ENCODE measurements at places on chromosomes 12 and 14.

DNA sequence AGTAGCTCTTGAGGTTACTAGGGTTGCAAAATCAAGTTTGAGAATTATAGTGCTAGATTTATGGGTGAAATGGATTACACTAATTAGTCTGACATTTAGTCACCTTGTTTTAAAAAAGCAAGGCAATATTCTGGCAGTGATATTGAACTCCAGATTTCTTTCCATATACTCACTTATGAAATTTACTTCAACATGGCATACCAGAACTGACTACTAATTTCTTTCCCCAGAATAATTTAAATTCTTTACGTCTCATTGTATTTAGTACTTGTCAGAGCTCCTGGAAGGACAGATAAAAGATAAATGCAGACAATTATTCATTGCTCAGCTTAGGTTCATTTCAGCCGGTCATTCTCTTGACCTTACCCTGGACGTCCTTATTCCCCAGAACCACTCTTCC, 24.3 kb downstream of the EMP1 start:
- DNase-seq = no peak

DNA sequence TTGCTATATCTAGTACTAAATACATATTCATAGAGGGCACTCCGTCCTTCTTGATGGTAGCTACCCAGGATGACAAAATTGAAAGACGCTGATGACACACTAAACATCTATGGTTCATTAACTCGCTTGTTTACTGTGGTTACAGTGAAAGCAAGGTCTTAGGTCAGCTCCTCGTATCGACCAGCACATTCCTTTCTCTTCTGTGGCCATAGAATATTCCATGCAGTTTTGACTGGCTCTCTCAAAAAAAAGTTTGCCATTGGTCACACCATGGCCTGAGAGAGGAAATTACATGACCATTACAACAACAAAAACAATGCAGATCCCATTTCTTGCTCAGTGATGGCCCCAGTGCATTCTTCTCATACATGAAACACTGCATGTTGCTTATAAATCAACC, 411.4 kb upstream of the SOX5 start:
- no peak for DNase-seq

DNA sequence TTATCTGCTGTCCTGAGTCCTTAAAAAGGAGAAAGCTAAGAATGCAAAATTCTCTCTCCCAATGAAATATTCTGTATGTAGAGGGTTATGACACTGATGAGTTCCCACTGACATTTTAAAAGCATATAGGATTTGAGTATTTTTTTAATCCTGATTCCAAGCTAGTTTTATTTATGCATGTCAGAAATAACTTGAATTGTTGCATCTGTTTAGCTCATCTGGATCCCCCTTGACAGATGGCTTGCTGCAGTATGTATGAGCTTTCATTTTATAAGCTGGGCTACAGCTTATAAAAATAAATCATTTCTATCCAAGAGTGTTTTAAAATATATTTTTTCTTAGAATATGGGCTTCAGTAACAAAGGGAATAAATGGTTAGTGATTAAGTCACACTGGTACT, 495.3 kb downstream of the NELL2 start:
- DNase-seq = no peak

GRCh38 chr12:52984136-52984535, 22.1 kb upstream of the EIF4B start:
- DNase-seq = no peak

DNA sequence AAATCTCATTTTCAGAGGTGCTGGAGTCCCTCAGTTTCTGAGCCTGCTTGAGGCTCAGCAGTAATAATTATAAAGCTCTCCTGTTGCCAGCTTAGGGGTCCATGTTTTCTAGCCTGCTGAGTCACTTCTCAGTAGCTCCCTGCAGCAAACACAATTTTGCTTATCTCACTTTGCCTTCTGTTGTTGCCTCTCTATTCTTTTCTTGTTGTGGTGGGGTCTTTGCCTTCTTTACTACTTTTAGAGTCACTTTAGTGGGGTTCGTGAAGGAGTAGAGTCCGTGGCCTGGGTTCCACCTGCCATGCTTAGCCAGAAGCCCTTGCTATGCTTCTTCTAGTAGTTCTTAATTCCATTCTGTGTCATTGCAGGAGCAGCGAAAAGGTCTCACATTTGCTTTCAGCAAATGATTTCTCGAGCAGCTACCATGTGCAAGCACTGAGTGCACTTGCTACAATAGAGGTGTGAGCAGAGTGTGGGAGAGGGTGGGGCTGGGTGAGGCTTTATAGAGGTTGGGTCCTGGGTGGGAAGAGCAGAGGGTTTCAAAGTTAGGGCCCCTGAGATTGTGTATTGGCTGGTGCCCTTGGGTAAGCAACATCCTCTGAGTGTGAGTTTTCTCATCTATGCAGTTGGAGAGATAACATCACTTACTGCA, 114.3 kb downstream of the ADCK1 start:
- no peak for DNase-seq

DNA sequence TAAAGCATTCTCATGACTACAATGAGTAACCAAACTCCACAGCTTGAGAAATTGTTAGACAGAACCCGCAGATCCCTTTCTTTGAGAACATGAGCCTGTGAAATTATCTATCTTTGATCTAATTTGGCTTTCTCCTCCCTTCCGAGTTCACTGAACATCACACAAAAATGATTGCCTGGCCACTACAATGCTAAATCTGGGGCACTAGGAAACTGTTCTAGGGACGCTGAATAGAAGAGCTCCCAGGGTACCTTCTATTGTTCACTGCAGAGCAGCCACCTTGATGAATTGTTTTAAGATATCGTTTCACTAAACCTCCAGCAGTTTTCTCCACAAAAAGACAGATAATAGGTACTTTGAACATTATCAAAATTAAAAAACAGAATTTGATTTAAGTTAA, 47.5 kb downstream of the SINHCAF start:
- no peak for DNase-seq

GRCh38 chr12:122517877-122518276, 8.9 kb downstream of the RSRC2 start:
- no peak for DNase-seq

DNA sequence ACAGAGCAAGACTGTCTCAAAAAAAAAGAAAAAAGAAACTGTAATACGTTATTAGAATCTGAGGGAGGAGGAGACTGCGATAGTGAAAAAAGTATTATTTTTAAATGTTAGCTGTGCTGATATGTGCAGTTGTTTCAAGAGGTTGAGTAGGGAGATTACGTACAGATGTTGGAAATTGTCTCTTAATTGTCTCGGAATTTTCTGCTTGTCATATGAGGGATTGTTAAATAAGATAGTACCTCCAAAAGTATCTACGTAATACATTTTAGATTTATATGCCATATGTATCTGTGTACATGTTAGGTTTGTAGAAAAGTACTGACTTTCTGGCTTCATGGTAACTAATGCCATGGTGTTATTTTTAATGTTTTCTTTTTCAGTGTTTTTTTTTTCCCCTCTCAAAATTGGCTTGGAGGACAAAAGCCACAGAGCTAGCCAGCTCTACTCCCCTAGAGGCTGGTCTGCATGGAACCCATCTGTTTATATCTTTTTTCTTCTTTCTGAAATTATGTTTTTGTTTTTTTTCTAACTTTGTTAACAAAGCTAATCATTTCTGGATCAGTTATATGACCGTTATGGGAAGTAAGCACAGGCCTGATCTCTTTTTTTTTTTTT, 3.4 kb downstream of the RIMKLB start:
- no peak for DNase-seq

- DNase-seq = no peak
These were observed 36.5 kb downstream of the TDP1 start for GRCh38 chr14:89992273-89992672.

DNA sequence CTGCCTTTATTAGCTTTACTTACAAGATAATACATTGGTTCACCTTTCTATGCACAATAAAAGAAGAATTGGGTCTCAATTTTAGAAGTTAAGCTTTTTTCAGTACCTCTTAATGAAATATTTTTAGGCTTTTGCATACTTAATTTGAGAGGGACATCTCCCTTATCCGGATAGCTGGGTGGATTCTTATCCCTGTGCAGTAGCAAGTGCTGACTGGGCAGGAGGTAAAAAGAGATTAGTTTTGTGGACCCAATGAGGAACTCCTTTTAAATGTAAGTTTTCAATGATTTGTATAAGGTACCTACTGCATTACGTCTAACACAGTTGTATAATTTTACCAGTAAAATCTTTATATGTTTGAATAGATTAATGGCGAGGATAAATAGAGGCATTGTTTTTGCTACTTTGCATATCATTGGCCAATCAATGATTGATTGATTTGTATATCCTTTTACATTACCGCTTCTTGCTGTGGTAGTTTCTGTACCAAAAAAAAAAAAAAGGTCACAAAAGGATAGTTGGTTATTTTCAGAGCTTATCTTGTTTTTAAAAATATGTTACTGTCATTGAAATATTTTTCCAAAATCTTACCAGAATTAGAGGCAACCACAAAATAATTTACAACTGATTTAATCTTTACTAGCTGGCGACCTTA, 2.2 kb downstream of the CPSF6 start:
- DNase-seq = no peak

- DNase-seq = no peak
These were observed 270.3 kb downstream of the NRXN3 start for GRCh38 chr14:78440356-78440894.

DNA sequence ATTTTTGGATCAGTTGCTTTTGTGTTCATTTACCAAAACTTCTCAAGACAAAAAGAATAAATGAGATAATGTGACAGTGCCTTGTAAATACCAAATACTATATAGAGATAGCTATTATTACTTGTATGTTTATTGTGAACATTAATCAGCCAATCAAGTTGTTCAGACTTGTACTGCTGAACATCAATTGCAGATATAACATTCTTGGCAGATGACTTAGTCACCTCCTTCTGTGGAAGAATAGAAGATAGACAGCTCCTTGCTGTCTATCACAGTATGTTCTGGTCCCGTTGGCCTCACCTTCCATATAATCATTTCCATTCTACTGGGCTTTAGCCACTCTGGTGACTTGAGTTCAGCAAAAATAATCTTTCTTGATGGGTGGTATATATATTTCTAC, 30.1 kb downstream of the PSEN1 start:
- DNase-seq = no peak

DNA sequence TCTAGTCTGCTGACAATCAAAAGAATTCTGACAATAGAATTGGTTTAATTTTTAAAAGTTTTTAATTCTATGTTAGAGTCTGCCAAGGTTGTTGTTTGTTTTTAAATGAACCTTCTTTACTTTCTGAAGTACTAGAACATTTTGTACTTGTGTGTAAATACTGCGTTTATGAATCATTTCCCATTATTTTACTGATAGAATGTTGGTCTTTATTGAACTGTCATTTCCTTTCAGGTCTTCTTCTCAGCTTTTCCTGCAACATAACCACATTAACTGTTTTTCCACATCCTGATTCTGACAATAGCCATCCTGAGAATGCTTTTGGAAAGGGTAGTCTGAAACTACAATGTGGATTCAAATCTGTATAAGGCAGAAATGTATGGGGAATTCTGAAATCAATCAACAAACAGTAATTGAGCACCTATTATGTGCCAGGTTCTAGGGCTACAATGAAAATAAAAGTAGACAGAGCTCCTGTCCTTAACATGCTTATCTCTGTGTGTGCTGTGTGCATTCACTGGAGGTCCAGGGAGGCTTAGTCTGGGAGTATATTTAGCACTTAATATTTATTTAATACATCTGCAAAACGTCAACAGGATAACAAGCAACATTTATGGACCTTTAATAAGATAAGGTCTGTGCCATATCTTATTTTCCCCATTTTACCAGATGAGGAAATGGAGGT, 73.1 kb upstream of the SLC38A2 start:
- DNase-seq = no peak

GRCh38 chr12:115103884-115104883, 420.2 kb upstream of the TBX3 start:
- no peak for DNase-seq

GRCh38 chr12:117919479-117919878, 49.3 kb downstream of the KSR2 start:
- DNase-seq = no peak

- no peak for DNase-seq
These were observed 30.7 kb downstream of the CSRP2 start for GRCh38 chr12:76848132-76848531.

DNA sequence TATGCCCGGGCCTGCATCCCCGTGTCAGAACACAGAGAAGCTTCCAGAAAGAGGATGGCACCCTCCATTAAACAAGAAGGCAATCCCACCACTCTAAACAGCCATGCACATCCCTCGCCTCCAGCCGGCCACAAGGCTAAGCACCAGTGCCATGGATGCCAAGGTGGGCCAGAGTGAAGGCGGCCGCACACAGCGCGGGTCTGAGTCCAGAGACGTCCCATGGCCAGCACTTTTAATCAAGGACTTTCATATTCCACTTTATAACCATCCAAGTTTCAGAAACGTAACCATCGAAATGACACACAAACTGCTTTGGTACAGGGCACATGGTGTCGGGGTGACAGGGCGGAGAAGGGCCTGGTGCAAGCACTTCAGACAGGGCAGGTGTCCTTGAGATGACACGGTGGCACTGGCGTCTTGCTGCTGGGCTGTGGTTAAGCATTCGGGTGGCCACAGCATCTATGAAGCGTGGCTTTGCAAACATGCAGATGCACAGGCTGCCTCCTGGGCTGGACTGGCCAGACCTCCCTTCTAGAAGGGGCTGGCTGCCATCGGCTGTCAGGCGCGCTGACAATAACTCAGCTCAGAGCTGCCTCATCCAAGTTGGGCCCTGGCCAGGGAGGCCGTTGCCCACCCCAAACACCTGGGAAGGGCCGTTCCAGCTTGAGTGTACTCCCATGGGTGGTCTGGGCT, 117.2 kb downstream of the RFLNA start:
- DNase-seq = no peak

- DNase-seq = no peak
These were observed 112.3 kb downstream of the ZFP36L1 start for GRCh38 chr14:68680541-68681051.
